CD4-positive, alpha-beta T cell treated with Interleukin-15 for 1 hour (primary cell): ENCODE measurements at places on chromosomes 2 and 18.

DNA sequence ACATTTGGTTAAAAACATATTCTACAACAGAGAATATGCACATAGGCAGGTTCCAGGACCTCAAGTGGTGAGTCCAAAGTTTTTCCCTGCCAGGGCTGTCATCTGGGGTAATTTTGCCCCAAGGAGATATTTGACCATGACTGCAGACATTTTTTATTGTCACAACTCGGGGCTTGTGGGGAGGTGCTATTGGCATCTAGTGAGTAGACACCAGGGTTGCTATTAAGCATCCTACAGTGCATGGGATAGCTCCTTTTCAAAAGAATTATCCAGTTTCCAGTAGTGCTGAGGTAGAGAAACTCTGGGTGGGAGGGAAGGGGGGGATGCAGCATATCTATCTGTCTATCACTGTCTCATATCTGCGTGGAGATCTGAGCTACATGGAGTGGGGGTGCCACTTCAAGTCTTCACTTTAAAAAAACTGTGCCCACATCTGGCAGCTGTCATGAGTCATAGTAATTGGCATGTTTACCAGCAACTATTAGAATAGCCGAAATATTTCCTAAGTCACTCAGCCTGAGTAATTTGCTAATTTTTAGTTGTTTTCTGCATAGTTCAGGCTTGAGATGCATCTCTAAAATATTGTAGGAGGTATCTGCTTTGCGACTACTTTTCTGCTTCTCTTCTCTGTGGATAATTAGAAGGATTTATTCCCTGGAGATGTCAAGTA, 254.0 kb upstream of the RBMS1 start:
- no peak for DNase-seq

DNA sequence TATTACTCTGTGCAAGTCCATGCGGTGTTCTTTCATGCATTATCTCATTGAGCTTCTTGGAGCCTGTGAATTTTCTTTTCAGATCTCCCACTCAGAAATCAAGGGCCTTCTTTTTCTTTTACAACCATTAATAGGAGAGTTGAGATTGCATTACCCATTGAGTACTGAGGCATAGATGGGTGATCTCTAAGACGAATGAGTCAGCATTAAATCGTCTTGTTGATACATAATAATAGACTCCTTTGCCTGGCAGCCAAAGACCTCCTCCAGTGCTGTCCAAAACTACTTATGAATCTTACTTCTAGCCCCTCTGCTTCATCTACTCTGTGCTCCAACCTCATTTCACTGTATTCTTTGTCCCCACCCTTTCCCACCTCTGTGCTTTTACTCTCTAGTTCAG, 180.5 kb downstream of the AGPS start:
- DNase-seq: no peak

DNA sequence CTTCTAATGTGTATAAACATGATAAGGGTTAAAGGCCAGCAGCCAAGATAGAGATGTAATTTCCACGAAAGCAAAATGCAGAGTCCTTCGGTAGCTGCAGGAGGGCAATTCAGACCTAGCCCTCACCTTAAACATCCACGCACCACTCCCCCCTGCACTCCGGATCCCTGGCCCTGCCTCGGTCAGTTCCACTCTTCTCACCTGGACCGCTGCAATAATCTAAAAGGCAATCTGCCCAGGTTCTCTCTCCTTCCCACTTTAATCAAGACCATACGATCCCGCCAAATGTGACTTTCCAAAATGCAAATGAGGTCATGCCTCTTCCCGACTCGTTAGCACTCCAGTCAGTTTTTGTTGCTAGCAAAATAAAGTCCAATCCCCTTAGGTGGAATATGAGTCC, 485.2 kb downstream of the EIPR1 start:
- no peak for DNase-seq

GRCh38 chr2:54411801-54412354, 44.2 kb upstream of the SPTBN1 start:
- DNase-seq: no peak

GRCh38 chr2:11742317-11742701, 4.1 kb upstream of the LPIN1 start:
- no peak for DNase-seq

DNA sequence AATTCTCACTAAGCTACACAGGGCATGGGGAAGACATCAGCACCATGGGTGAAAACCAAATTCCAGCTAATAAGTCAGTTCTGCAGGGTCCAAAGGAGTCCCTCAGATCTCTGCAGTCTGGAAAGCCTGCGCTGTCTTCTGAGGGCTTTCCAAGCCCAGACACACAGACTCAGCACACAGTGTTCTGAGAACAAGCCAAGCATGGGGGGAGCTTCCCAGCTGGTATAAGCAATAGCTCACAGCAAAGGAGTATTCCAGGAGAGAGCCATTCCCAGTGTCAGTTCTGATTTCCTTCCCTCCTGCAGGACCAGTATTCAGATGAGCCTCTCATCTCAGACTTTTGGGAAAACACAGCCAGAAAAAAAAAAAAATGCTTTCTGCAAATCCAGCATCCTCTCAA, 370.8 kb downstream of the TNS1 start:
- DNase-seq: no peak

- no peak for DNase-seq
These were observed 160.8 kb upstream of the AGAP1 start for GRCh38 chr2:235333076-235333475.

- DNase-seq: no peak
These were observed 1.5 kb downstream of the PXDN start for GRCh38 chr2:1742681-1743395.

GRCh38 chr2:24702800-24703199, 90.4 kb downstream of the PTRHD1 start:
- no peak for DNase-seq

DNA sequence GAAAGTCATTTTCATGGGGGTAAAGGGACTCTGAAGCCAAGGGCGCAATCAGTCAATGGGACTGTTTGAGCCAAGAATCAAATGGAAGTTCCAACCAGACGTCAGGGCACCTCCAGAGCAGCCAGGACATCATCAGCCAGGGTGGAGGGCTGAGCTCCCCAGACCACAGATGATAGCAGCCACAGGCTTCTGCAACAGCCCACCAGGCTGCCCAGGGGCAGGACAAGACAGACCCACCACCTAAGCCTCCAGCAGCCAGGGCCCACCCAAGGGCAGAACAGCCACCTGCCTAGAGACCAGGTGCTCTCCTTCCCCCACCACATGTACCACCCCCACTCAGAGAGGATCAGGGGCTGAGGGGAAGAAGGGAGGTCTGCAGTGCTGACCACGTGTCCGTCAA, 53.8 kb upstream of the SLC66A3 start:
- DNase-seq: no peak

- DNase-seq: no peak
These were observed 109.8 kb downstream of the AGAP1 start for GRCh38 chr2:235603659-235604058.

DNA sequence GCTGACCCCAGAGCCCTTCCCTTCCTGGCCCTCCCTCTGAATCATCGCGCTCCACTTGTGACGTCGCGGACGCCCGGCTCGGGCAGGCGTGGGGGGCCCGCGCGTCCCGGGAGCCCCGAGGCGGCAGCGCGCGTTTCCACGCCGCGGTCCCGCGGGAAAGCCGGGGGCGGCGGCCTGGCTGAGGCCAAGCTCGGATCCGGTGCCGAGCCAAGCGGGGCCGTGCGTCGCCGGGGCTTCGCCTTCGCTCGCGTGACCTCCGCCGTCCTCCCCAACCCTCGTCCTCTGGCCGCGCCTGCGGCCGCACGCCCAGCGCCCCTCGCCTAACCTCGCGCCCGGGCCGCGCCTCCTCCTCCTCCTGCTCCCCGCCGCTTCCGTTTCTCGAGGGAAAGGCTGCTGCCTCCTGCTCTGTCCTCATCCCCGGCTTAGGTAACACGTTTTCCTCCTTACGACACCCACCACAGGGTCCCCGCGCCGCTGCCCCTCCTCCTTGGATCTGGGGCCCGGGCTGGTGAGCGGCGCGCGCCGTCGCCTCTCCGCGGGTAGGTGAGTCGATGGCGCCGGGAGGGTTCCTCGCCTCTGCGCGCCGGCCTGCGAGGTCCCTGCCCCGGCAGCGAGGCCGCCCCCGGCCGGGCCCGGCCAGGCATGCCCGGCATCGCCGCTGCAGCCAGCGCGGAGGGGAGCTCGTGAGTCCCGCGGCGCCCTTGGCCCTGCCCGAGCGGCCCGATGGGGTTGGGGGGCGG, at the start of gene INPP1:
INPP1 (plus strand) TSS at position 54 of the 740 bp plus-strand sequence. CDS start 16,514 bp downstream, outside the sequence.
- peak; percentile 55 for DNase-seq

- no peak for DNase-seq
These were observed 84.8 kb downstream of the VRK2 start for GRCh38 chr2:58131191-58132011.

- DNase-seq: no peak
These were observed 61.8 kb upstream of the TXNDC2 start for GRCh38 chr18:9823805-9824473.

- no peak for DNase-seq
These were observed 140.9 kb downstream of the TFCP2L1 start for GRCh38 chr2:121144111-121144510.

DNA sequence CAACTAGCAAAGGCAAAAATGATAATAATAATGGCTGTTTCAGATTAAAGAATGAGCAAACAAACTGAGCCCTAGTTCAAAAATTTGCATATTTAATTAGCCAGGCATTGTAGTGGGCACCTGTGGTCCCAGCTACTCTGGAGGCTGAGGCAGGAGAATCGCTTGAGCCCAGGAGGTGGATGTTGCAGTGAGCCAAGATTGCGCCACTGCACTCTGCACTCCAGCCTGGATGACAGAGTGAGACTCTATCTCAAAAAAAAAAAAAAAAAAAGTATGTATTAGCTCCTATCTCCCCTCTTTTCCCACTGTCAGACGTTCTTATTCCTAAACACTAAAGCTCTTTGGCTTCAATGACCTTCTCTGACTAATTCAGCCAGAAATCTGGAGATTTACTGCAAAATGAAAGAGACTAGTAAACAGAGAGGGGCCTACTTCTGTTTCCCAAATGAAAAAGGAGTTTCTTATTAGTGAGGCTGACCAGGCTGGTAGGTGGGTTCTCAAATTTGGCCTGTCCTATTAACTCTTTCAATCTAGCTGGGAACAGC, 3.9 kb upstream of the SRBD1 start:
- DNase-seq: no peak
